Right hindlimb (tissue), 1 donor: ENCODE measurements at places on chromosomes 3 and 15.

- no peak for DNase-seq
Measured at GRCh38 chr3:139633511-139633910, 44.3 kb downstream of the NMNAT3 start.

DNA sequence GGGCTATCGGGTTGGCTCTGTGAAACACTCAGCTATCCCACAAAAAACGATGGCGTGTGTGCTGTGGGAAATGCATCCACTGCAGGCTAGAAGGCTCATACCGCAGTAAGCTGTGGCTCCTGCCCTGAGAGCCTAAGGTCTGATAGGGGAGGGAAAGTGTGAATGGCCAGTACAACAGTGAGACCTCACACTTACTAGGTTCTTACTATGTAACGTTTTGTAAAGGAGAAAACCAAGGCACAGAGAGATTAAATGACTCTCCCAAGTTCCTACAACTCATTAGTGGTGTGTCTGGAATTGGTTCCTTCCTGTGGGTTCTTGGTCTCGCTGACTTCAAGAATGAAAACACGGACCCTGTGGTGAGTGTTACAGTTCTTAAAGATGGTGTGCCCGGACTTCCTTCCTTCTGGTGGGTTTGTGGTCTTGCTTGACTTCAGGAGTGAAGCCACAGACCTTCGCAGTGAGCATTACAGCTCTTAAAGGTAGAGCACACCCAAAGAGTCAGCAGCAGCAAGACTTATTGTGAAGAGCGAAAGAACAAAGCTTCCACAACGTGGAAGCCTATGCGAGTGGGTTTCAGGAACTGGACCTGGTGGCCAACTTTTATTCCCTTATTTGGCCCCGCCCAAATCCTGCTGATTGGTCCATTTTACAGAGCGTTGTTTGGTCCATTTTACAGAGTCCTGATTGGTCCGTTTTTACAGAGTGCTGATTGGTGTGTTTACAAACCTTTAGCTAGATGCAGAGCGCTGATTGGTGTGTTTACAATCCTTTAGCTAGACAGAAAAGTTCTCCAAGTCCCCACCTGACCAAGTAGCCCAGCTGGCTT is 161.7 kb downstream of the POLR2M start:
- DNase-seq, result no peak

- no peak for DNase-seq
Measured at GRCh38 chr3:102514241-102514640, 79.4 kb downstream of the ZPLD1 start.

DNA sequence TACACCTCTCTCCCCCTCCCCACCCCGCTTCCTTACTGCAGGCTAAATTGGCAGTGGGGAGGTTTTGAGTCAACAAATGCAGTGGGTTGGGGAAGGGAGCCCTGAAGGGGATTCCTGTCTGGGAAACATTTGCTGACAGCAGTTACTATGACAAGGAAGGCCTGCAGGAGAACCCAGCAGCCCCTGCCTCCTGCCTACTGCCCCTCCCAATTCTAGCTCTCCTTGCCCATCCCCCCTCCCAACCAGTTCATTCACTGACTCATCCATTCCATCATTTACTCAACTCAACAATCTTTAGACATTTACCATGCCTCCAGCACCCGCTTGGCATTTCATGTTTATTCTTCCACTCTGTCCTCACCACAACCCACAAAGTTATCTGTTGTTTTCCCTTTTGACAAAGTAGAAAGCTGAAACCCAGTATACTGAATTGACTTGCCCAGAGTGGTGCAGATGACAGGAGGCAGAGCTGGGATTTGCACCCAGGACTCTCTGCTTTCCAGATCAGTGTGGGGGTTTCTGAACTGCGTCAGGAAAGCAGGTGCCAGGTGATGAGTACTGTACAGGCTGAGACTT is 75.0 kb downstream of the MAGEF1 start:
- no peak for DNase-seq
